ENCODE measurements at places on chromosomes 6 and 20.

GRCh38 chr6:154318721-154319120, 37.9 kb downstream of the IPCEF1 start:
- no peak for DNase-seq

- DNase-seq, result no peak
Measured at GRCh38 chr6:143885116-143885515, 20.8 kb downstream of the ZC2HC1B start.

DNA sequence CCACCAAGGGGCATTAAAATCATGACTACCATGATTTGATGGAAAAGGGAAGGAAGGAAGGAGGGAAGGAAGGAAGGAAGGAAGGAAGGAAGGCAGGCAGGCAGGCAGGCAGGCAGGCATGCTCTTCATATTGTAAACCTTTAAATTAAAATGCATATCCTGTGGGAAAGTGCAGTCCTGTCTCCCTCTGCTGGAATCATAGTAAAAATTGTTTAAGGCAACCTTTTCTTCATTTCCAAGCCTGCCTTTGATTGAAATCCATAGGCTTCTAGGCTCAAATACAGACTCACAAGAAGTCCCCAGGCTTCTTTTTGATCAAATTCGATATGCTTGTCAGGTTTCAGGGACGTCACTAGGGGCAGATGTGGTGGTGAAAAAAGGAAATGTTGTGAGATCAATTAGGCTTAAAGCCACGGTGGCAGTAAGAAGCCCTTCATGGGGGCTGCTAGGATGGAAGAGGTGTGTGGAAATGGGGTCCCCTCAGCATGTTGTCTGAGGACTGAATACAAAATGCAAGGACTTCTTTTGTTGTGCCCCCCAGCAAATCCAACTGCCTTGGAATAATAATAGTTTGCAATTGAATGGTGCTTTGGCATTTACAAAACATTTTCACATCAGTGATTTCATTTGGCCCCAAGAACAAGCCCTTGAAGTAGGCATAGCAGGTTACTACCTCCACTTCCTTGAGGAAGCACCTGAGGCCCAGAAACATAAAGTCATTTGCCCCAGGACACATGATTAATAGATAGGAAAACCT, 25.6 kb upstream of the GABRR1 start:
- DNase-seq, result peak; percentile 70

GRCh38 chr6:128333581-128334223, 186.7 kb downstream of the PTPRK start:
- DNase-seq, result no peak

DNA sequence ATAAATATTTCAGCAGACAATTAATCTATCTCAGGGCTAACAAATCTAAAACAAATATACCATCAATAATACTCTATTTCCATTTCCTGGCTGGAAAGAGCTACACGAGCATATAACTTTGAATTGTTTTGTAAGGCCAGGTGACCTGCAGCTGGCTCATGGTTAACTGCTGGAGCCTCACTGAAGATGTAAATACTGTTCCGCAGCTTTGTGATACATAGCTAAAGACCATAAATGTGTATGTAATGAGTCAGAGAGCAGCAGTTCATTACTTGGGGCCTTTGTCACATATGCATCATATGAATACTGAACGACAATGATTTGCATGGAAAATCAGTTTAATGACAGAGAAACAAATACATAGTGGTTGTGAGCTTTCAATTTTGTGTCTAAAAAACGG, 109.4 kb upstream of the CCN2 start:
- DNase-seq, result peak; percentile 17

DNA sequence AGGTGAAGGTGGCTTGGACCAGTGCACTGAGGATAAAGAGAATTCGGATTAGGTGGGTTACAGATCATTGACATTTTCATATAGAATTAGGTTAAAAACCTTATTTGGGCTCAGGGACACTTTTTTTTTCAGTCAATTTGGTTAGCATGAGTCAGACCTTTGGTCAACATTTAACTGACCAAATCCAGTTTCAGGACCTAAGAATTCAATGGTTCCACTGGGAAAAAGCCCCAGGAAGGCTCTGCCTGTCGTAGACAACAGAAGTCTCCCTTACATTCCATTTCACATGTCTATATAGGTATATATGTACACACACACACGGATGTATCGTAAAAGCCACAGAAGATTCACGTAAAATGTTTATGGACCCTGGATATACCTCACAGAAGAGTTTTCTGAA, 184.2 kb upstream of the RREB1 start:
- DNase-seq, result no peak

GRCh38 chr6:30075790-30076732, 492 bp upstream of the RNF39 start:
- peak; percentile 80 for DNase-seq

GRCh38 chr20:51456511-51457509, 85.7 kb downstream of the NFATC2 start:
- DNase-seq, result peak; percentile 100

GRCh38 chr6:16336911-16337294, 98.5 kb downstream of the GMPR start:
- no peak for DNase-seq

DNA sequence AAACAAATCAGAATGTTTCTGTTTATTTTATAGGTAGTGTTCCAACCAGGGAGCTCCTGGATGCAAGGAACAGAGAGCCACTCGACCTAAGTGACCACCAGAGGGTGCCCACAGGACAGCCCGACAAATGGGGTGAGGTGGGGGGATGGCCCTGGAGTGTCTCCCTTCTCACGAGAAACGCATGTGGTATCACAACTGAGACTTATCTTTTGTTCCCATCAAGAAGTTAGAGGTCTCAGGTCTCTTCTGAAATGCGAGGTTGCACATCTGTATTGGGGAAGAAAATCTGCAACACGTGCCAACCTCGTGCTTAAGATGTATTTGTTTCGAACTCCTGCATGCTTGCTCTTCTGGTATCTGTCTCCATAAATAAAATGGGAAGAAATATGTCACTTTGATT, 104.0 kb downstream of the ISM1 start:
- DNase-seq, result peak; percentile 45

- no peak for DNase-seq
Measured at GRCh38 chr6:93624408-93624807, 205.0 kb upstream of the EPHA7 start.

- no peak for DNase-seq
Measured at GRCh38 chr20:61628480-61628879, 376.4 kb downstream of the CDH4 start.

DNA sequence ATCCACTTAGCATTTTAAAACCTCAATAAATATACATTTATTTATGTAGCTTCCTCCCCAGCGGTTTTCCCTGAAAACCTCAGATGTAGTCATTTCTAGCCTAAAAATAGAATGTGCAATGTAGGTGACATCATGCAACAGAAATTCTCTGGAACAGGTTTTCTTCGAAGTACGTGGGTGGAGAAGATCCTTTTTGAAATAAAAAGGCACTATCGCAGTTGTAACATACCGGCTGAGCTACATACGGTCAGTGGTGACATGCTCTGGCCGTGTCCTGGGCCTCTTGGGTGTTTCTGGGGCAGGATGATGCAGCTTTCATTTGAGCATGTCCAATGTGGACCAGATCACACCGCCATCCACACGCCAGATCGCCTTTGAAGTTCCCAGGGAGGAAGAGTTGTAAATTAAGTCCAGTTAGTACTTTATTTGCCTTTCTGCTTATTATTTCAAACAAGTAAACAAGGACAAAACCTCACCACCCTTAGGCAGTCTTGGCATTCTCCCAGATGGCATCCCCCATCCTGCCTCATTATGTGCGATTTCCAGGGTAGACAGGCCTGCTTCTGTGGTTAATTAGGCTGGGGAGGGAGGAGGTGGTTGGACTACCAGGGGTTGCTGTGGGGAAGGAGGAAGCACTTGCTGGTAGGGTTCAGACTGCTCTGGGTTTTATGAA, 109.5 kb upstream of the CLDN20 start:
- peak; percentile 15 for DNase-seq
